ENCODE measurements at places on chromosomes 3 and 15.

DNA sequence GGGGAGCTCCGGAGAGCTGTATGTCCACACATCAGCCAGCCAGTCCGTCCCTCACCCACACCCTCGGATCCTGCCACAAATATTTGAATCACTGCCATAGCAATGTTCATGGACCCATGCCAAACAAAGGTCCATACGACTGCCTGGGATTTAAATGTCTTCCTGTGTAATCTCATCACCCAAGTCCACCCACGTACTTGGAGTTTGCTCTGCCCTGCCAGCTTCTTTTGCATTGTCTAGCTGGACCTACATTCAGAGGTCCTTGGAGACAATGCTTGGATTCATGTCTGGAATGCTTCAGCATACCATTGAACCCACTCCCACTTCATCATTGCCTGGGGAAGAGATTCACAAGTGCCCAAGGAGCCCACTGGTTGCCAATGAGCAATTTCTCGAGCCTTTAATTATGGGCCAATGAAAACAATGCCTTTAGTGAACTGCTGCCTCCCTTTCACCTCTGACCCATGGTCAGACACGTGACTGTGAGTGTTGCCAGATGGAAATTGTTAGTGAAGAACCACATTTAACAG is 90.4 kb upstream of the PHLDB2 start:
- DNase-seq, result no peak
- H3K27ac ChIP-seq, result no peak overlapping the region
- H3K27me3 ChIP-seq, result no peaks in the 10 kb centered on the region
- no peak overlapping the region for H3K4me3 ChIP-seq
- H3K36me3 ChIP-seq, result no peaks in the 10 kb centered on the region
- H3K4me1 ChIP-seq, result no peaks in the 10 kb centered on the region

GRCh38 chr3:52490939-52491526 is 4.1 kb upstream of the STAB1 start:
- H3K4me3 ChIP-seq, result no peak overlapping the region
- H3K36me3 ChIP-seq, result peaks cover 75% of the 10 kb centered on the region
- no peak for DNase-seq
- peaks cover 14% of the 10 kb centered on the region for H3K27me3 ChIP-seq
- no peak overlapping the region for H3K27ac ChIP-seq

GRCh38 chr3:99843590-99844258 is 26.1 kb downstream of the CMSS1 start:
- H3K4me3 ChIP-seq, result no peak overlapping the region
- no peak for DNase-seq
- no peak overlapping the region for H3K27ac ChIP-seq
- no peaks in the 10 kb centered on the region for H3K4me1 ChIP-seq
- no peaks in the 10 kb centered on the region for H3K36me3 ChIP-seq

DNA sequence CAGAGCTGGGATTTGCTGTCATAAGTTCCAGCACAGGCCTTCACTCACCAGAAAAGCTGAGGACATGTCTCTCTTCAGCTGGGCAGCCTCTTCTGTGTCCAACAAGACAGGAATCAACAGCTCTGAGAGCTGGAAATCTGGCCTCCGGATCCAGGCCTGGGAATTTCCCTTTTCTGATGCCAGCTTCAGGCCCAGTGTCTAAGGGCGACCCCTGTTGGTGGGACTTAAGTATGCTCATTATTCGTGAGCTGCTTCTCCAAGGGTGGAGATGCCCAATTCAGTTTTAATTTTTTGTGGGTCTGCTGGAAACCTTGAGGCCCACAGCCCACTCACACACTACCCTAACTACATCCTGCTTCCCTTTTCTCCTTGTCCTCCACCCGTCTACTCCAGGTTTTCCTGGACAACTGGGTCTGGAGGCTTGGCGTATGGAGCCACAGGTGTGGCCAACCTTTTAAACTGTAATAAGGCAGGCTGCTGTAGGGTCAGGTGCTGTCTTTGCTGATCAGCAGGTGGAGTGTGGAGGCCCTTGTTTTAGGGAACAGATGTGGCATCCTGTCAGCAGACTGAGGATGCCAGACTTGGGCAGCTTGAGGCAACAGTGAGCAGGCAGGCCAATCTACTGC is 2.6 kb upstream of the CEMIP start:
- peaks cover 46% of the 10 kb centered on the region for H3K27me3 ChIP-seq
- H3K4me1 ChIP-seq, result peaks cover 20% of the 10 kb centered on the region
- DNase-seq, result no peak

DNA sequence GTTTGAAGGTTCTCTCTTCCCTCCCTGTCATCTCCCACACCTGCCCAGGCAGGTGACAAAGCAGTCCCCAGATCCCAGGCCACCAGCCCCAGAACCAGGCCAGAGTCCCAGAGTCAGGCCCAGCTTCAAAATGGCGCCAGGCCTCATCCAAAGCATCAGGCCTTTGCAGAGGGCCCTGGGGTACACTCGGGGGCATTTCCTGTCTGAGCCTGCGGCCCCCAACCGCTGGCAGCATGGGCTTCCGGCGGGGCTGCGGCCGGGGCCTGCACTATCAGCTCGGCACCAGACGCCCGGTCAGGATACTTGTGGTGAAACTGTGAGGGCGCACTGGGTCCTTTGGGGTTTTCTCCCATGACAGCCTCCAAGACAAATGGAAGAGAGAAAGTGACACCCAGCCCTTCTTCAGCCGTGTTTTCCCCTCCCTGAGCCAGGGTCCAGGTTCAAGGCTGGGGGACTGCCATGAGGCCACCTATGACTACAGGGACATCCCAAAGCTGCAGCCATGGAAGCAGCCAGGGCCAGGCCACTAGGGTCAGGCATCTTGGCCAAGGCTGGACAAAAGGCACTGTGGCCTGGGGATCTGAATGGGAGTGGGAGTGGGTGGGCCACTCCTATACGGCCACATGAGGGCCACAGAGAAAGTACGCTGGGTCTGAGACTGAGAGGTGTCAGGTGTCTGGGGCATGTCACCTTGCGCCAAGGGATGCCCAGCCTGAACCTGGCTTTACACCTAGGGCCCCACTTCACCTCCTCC is 33.9 kb downstream of the RPN1 start:
- peaks cover 34% of the 10 kb centered on the region for H3K36me3 ChIP-seq
- peak overlapping the region; percentile 93 for H3K4me3 ChIP-seq
- no peaks in the 10 kb centered on the region for H3K27me3 ChIP-seq
- H3K27ac ChIP-seq, result no peak overlapping the region
- H3K4me1 ChIP-seq, result peaks cover 23% of the 10 kb centered on the region
- DNase-seq, result no peak

DNA sequence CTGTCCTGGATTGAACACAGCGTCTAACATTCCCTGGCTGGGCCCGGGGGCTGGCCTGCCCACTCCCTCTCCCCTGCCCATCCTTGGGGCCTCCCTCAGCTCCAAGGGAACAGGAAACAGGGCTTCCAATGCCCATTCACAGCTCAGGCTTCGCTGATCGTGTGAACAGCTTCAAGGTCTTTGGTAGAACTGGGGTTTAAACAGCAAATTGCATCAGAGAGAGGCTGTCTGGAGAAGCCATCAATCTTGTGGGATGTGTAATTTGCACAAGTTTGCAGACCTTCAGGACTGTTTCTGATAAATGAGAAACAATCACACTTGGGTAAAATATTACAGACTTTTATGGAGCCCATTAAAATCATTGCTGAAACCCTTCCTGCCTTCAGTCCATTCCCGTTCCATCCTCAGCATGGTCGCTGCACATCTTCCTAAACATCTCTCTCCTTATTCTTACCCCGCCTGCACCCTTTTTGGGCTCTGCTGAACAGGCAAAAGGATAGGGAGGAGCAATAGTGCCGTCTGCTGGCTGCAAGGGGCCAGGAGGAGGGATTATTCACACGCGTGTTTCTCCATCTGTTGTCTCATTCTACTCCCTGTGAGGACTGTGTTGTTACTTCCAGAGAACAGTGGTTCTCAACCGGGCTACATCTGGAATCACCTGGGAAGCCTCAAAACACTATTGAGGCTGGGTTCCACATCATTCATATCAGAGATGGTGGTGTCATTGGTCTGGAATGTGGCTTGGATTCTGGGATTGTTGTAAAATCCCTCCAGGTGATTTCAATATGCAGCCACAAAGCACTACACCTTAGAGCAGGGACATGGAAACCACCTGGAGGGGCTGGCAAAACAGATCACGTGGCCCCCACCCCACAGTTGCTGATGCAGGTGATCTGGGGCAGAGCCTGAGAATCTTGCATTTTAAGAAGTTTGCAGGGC is 116.3 kb downstream of the CLSTN2 start:
- H3K27ac ChIP-seq, result no peak overlapping the region
- H3K27me3 ChIP-seq, result no peaks in the 10 kb centered on the region
- DNase-seq, result no peak
- no peak overlapping the region for H3K4me3 ChIP-seq
- H3K36me3 ChIP-seq, result no peaks in the 10 kb centered on the region
- no peaks in the 10 kb centered on the region for H3K4me1 ChIP-seq

DNA sequence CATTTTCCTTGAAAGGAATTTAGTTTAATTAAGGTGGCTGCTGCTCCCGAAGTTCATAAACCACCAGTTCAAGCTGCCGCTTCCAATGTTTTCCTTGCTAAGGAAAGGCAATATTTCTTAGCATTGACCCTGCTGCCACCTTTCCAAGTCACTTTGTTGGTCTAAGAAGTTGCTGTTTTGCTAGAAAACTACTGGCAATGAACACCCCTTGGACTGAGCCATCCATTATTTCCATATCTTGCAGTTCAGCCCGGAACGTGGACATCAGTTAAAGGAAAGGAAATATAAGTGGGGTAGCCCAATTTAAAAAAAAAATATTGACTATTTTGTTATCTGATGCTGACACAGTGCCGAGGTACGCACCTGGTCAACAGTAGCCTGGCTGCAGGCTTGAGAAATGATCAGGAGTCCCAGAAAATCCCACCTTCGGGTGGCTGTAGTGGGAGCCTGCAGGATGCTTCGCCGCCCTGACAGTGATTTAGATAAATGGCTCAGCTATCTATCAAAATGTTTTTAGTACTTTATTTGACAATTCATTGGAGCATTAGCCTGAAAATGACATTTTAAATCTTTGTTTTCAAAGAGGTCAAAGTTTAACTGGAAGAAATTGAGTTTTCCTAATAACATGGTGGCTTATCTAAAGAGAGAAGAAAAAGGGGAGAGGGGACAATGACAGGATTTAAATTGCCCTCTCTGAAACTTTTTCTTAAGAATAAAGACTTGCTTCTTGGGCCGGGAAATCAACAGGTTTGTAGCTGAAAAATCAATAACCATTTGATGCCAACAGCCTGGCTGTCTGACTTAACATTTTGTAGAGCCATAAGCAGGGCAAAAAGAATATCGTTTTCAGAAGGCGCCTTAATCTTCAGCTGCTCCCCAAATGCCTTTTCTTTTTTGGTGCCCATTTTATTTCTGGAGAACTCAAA is 1.6 kb downstream of the RARB start:
- H3K4me1 ChIP-seq, result peaks cover 3% of the 10 kb centered on the region
- DNase-seq, result no peak
- no peak overlapping the region for H3K27ac ChIP-seq
- peaks cover 56% of the 10 kb centered on the region for H3K27me3 ChIP-seq
- no peak overlapping the region for H3K4me3 ChIP-seq
- H3K36me3 ChIP-seq, result no peaks in the 10 kb centered on the region

GRCh38 chr3:123167686-123168085 is 34.1 kb upstream of the SEC22A start:
- no peaks in the 10 kb centered on the region for H3K36me3 ChIP-seq
- H3K27ac ChIP-seq, result no peak overlapping the region
- no peaks in the 10 kb centered on the region for H3K27me3 ChIP-seq
- H3K4me1 ChIP-seq, result no peaks in the 10 kb centered on the region

- H3K27ac ChIP-seq, result no peak overlapping the region
- DNase-seq, result no peak
- H3K36me3 ChIP-seq, result no peaks in the 10 kb centered on the region
- no peaks in the 10 kb centered on the region for H3K27me3 ChIP-seq
- H3K4me1 ChIP-seq, result no peaks in the 10 kb centered on the region
- H3K4me3 ChIP-seq, result no peak overlapping the region
Observed at GRCh38 chr3:103218146-103218545, 783.3 kb downstream of the ZPLD1 start.

- no peak overlapping the region for H3K4me3 ChIP-seq
- H3K27me3 ChIP-seq, result no peaks in the 10 kb centered on the region
- no peak for DNase-seq
- H3K27ac ChIP-seq, result no peak overlapping the region
Observed at GRCh38 chr15:78207641-78208340, 26.6 kb downstream of the ACSBG1 start.
